M059J (cell line): ENCODE measurements at places on chromosomes 2 and 18.

DNA sequence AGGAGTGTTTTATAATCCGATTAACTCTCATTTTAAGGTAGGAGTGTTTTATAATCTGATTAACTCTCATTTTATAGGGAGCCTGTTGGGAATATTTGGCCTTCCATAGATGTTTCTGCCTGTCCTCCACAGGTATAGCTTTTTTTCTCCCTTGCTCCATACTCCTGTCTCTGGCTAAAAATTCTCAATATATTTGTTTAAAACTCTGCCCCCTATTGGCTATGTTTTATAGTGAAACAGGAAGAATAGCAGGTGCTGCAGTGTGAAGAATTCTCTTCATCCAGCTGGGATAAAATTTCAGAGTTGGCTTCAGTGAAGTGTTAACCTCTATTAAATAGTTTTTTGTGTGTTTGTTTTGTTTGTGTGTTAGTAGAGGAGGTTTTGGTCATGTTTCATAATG, 1046.0 kb upstream of the TMEFF2 start:
- peak; percentile 1 for DNase-seq

GRCh38 chr2:102618452-102619413, 620 bp upstream of the SLC9A2 start:
- DNase-seq, result peak; percentile 7

DNA sequence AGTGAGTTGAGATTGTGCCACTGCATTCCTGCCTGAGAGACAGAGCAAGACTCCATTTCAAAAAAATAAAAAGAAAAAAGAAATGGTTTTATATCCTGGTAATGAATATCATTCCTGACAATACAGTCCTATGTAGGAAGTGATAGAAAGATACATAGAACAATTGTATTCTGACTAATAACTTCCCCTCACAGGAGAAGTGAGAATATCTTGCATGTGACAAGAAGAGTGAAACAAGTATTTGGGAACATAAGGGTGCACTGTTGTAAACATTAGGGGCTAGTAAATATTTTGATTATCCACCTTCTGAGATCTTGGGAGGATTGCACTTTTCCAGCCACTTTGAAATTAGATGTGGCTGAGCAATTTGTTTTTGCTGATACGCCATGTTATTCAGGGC, 40.7 kb downstream of the KLHL14 start:
- DNase-seq, result no peak

DNA sequence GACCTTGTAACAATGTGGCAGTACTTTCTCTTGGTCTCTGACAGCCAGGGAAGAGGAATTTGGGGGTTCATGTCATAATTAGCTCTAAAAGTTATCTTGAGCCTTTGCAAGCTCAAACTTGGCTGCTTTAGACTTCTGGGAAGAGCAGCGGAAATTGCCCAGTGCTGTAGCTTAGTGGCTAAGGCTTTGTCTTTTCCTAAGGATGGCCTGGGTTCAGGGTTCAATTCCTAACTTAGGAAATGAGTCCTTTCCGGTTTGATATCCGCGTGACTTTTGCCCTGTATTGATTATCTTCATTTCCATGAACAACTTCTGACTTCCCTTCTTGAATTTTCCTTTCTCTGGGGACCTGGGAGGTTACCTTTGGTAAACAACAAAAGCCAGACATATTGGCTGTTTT, 961.0 kb downstream of the CNTNAP5 start:
- DNase-seq, result no peak

DNA sequence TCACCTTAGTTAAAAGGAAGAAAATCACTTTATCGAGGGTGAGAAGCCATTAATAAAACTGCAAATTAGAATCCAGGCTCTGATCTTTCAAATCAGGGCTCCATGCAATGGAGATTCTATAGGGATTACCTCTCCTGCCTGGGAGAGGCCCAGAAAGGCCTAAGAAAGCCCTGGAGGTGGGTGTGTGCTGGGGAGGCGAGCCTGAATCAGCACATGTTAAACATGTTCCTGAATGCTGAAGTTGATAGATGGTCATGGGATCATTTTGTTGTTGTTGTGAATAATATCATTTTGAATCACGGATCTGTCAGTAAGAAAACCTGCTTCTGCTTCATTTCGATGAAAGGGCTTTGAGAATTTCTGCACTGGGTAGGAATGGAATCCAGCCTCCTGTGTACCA, 254.3 kb downstream of the ACKR3 start:
- DNase-seq, result no peak

- no peak for DNase-seq
Measured at GRCh38 chr2:218027426-218028188, 24.8 kb upstream of the TNS1 start.

DNA sequence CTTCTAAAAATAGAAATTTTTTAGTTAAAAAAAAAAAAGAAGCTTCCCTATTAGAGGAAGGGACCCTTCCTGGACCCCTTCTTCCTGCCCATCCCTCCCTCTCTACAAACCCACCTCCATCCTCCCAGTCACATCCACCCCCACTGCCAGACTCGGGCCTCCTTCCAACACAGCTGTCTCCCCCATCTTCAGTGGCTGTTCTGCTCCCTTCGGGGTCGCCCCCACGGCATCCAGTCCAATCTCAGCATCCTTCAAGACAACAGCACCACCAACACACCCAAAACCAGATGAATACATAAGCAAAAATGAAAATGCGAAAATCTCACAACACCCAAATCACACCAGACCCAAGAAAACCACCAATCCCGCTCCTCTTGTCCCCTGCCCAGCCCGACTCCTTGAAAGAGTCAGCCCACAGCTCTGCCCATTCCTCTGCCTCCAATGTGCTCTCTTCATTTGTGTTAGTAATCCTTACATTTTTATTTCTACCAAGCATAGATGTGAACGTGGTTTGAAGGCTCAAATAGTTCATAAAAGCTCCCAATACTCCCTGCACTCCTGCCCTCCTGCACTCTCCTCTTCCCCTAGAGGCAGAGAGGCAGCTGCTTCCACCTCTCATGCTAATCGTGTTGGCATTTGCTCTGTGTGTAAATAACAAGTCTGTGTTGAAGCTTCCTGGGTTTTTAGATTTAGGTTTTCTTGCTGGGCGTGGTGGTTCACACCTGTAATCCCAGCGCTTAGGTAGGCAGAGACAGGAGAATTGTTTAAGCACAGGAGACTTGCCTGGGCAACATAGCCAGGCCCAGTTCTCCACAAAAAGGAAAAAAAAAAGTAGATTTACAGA, 37.0 kb downstream of the MAL start:
- no peak for DNase-seq

- DNase-seq, result no peak
Measured at GRCh38 chr18:27824841-27825681, 351.9 kb downstream of the CDH2 start.

DNA sequence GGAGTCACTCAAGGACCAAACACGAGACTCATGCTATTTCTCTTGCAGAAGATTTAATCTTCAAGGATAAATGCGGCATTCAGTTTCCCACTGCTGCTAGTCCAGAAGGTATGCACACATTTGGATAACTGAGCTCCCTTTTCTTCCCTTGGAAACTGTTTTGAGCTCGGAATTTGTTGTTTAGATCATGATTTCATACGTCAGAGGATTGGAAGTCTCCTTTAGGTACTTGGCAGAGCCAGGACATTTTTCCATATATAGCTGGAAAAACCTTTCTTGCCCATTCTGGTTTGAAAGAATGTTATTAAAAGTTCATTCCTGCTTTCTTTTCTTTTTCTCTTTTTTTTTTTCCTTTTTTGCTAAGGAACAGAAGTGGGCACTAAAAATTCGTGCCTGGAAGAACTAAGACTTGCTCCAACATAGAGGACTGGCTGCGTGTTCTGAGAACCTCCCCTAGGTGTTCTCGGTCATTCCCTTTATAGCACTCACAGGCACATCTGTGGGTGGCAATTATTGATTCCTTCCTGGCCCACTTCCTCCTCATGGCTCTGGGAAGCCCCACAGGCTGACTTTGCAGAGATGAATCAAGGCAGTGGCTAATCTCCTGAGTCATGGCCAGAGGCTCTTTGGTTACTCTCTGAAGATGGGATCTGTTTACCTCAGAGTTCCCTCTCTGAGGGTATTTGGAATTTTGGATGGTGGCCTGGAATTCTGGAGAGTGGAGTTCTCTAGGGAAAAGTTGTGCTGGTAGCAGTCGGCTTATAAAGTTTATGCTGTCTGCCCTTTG, 104.8 kb downstream of the PLCL1 start:
- DNase-seq, result peak; percentile 4

DNA sequence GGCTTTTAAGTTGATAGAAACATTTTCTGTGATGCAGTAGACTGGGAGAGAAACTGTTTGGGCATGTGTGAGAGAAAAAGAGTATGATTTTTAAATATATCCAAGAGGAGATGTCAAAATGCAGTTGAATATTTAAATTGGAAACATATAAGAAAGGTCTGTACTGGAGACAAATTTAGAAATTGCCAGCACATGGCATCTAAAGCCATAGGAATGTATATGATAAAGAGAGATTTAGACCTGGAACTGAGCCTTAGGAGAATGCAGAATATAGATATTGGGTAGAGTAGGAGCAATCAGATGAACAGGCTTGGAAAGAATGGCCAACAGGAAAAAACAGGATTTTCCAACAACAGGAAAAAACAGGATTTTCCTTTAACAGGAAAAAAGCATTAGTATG, 680.8 kb downstream of the MBD2 start:
- DNase-seq, result no peak

GRCh38 chr18:74478880-74479279, 17.3 kb upstream of the CNDP2 start:
- no peak for DNase-seq

DNA sequence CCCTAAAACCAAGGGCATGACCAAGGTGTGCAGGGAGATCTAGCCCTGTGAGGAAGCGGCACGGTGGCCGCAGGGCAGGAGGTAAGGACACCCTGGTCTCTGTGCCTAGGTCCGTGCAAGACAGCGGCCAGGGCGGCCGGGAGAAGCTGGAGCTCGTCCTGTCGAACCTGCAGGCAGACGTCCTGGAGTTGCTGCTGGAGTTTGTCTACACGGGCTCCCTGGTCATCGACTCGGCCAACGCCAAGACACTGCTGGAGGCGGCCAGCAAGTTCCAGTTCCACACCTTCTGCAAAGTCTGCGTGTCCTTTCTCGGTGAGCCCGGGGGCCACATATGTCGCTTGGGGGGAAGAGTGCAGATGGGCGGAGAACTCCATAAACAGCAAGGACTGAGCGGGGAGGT, 235.4 kb downstream of the ATAD2B start:
- DNase-seq, result no peak

GRCh38 chr2:235553696-235554100, 59.9 kb downstream of the AGAP1 start:
- peak; percentile 7 for DNase-seq

DNA sequence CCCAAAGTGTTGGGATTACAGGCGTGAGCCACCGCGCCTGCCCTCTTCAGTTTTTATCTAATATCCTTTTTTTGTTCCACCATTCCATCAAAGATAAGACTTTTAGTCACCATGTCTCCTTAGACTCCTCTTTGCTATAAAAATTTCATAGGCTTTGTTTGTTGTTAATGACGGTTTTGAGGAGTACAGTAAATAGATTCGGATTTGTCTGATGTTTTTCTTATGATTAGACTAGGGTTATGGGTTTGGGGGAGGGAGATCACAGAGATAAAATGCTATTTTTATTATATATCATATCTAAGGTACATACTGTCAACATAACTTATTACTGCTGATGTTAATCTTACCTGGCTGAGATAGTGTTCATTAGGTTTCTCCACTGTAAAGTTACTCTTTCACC, 6.2 kb downstream of the IL36B start:
- no peak for DNase-seq

DNA sequence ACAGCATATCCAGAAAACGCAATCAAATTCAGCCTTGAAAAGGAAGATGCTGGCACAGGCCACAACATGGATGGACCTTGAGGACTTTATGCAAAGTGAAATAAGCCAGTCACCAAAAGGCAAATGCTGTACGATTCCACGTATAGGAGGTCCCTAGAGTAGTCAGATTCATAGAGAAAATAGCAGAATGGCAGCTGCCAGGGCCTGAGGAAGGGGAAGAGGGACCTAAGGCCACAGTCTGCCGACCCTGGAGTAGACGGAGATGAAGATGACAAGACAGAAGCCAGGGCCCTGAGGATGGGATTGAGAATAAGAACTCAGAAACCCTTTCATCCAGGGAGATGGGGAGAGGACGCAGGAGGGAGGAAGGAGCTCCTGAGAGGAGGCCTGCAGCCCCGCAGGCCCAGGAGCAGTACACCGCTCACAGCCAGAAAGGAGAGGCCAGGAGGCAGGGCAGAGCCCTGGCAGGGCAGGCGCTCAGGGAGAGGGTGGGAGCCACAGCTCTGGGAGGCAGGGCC, 8.1 kb upstream of the MTERF4 start:
- no peak for DNase-seq

GRCh38 chr2:102672107-102672776, 52.9 kb downstream of the SLC9A2 start:
- DNase-seq, result no peak

DNA sequence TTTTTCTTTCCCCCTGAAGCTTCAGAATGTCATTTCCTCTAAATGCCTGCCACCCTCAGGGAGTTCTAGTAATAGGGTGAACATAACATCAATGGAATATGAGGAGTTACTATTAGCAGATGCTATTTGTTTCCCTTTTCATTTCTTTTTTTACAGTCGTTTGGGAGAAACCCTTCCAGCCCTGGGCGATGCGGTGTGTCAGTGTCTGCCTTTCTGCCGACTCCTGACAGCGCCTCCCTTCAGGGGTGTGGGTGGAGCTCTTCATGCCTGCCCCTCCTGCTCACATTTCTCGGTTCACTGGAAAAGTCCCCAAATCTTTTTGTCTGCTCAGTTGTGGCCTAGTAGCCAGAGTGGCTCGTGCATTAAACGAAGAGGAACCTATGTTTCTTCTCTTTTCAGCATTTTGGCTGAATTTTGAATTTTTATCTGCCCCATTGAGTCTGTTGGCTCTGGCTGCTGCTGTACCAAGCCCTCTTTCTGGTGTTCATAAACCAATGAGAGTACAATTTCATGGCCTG, 72.3 kb downstream of the FMNL2 start:
- peak; percentile 75 for DNase-seq

DNA sequence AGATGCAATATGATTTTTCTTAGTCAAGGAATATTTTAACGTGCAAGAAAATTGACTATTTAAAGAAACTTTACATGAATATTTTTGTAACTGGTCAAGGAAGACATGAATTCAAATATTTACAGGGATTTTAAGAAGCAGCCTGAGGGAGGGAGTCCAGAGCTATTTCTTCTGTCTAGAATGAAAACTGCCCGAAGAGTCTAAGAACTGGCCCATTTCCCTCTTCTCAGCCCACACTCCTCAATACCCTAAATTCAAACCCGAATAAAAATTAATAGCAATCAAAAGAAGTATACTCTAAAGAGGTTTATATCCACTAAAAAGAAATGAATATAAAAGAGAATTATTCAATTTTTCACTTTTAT, 6.5 kb upstream of the NDUFV2 start:
- no peak for DNase-seq

DNA sequence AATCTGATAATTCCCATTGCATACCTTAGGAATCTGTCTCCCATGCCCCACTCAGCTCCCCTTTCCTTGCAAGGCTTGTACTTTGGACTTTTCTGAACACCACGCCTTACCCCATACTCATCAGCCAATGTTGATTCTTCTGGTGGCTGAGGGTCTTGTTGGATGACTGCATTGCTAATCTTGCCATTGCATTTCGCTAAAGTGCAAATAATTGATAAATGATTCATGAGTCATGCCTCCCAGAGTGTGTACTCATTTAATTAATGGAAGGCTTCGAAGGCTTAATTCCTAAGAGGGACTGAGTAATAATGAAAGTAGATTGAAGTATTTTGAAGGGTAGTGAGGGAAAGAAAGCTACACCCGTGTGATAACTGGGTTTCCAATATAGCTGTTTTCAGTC, 28.0 kb upstream of the PPP1R1C start:
- DNase-seq, result no peak

GRCh38 chr2:127098711-127099110, 8.2 kb downstream of the BIN1 start:
- no peak for DNase-seq

GRCh38 chr2:40286721-40287120, 165.2 kb downstream of the SLC8A1 start:
- DNase-seq, result no peak

GRCh38 chr2:166163775-166164174, 36.0 kb upstream of the SCN1A start:
- no peak for DNase-seq
